A172 (cell line): ENCODE measurements at places on chromosomes 1 and 21.

GRCh38 chr1:153312570-153313186 is at the start of gene PGLYRP3:
PGLYRP3 (minus strand) TSS chr1:153312952; CDS start chr1:153310665, 2,287 bp downstream.
- no peak for DNase-seq

- no peak for DNase-seq
These were observed 91.1 kb upstream of the RGS4 start for GRCh38 chr1:162977944-162978568.

DNA sequence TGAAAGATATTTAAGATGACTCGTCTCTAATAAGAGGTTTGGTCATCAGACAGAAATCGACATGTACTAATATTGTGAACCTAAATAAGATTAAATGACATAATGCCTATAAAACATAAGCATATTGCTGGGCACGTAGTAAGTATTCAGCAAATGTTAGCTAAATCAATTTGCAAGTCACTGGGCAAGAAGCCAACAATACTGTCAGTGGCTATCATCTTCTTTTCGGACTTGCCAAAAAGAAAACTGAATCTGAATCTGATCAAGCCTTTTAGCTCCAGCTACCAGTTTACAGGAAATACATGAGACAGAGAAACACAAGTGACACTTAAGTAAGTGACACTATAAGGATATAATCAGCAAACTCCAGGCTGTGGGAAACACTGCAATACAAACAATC is 46.0 kb downstream of the RPL5 start:
- DNase-seq: no peak

GRCh38 chr1:232162001-232162400 is 467.9 kb downstream of the SIPA1L2 start:
- no peak for DNase-seq

DNA sequence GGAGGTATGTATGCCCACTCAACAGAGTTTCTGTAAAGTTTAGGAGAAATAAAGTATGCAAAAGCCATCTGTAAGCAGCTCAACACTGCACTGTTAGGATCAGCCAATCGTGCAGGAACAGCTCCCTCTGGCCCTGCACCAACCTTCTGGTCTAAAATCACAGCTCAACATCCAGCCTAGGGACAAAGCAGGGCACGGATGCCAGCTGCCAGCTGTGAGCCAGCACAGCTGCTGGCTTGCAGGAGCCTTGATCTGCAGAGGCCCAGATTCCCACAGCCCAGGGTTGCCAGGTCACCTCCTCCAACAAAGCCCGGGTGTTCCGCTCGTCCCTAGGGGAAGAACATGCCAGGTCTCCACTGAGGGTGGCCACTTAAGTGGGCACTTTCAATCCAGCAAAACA is 8.6 kb downstream of the ACOT7 start:
- no peak for DNase-seq

DNA sequence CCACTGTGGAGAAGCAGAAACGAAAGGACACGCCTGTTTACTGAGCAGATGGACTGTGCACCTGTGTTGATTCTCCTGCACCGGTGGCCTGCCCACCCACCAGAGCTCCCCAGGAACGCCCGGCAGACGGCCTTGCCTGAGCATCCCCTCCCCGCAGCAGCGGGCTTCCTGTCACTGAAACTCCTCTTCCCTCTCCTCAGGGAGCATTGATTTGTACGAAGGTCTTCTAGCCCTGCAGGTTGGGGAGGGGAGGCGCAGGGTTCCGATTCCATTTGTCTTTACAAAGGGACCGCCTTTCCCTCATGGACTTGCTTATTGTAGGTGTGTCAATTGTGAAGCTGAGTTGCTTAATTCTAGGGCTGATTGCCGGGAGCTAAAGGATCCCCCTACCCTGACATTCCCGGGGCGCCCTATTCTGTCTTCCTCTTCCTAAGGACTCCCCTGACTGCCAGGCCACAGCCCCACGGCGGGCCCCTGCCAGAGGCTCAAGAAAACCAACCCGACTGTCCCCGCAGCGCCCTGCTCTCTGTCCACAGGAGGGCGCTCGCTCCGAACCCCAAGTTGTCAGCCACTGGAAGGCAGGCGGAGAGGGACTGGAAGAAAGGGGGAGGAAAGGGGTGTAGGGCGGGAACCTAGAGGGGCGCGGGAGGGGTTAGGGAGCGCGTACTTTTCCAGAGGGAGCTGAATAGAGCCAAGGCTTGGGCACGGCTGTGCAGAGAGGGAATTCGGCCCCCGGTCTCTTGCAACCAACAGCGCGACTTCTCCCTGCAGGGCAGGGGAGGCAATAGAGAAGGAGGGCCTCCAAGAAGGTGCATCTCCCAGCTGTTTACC is 2.8 kb downstream of the S100A6 start:
- peak; percentile 94 for DNase-seq
